ENCODE measurements at places on chromosomes 5 and 9.

DNA sequence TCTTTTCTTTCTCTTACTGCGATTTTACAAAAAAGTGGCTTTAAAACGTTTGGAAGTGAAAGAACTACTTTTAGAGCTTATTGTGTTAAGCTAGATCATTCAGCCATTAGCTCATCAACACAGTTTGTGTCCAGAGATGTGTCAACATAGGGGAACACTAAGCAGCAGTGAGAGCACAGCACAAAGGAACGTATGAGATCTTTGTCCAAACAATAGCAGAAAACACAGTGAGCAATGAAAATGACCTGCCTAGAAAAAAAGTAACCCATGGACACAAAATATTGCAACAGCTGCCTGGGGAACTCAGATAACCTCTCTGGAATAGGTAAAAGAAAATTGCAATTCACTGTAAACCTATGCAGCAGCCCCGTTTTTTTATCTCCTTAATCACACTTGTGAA is 372.5 kb downstream of the ARHGEF28 start:
- DNase-seq, result no peak

DNA sequence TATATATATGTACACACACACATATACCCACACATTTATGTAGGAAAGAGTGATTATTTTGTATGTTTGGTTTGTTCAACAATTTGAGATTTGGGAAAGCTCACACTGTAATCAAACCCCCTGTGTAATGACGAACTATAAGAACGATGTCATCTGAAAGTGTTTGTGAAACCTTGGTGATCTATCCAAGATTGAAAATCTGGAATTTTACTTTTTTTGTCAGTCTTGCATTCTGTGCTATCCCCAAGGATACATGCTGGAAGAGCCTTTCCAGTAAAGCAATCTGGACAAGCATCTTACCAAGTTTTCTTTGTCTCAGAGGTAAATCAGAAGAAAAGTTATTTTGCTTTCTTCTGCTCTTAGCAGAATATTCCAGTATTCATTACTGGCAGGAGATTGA is 23.3 kb downstream of the SGCD start:
- DNase-seq, result no peak

- DNase-seq, result no peak
These were observed 109.5 kb upstream of the COL5A1 start for GRCh38 chr9:134532084-134532483.

- no peak for DNase-seq
These were observed 36.9 kb upstream of the ADAMTS16 start for GRCh38 chr5:5103245-5103644.

DNA sequence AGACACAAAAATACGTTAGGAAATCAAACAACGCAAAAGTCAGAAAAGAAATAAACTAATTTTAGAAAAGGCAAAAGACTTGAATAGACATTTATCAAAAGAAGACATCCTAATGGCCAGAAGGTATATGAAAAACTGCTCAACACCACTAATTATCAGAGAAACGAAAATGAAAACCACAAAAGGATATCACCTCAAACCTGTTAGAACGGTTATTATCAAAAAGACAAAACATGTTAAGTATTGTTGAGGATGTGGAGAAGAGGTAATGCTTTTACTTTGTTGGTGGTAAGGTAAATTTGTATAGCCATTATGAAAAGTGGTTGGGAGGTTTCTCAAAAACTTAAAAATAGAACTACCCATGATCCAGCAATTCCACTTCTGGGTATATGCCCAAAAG is 230.0 kb upstream of the RGMB start:
- DNase-seq, result no peak

GRCh38 chr5:158594595-158595242 is 505.0 kb downstream of the EBF1 start:
- DNase-seq, result no peak

- DNase-seq, result no peak
These were observed 35.5 kb downstream of the PALM2AKAP2 start for GRCh38 chr9:109815366-109815947.

DNA sequence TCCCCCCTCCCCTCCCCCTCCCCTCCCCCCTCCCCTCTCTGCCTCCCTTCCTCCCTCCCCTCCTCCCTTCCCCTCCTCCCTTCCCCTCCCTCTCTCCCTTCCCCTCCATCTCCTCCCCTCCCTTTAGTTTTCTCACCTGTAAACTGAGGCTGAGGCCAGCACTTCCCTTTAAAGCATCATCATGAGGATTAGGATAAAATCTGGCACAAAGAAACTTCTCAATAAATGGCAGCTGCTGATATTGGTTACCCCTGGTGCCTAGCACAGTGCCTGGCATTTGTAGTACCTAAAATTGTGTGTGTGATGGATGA is 41.9 kb downstream of the RAI14 start:
- no peak for DNase-seq

- no peak for DNase-seq
These were observed 30.9 kb downstream of the PDE6A start for GRCh38 chr5:149913436-149914419.

- DNase-seq, result no peak
These were observed 2.7 kb upstream of the APBA1 start for GRCh38 chr9:69674716-69675438.

- DNase-seq, result no peak
These were observed 643.7 kb upstream of the ACO1 start for GRCh38 chr9:31740705-31741104.

- no peak for DNase-seq
These were observed 15.4 kb downstream of the CCDC69 start for GRCh38 chr5:151208481-151208914.

GRCh38 chr9:34547960-34548611 is 25.3 kb upstream of the ENHO start:
- DNase-seq, result peak; percentile 47

GRCh38 chr5:116905885-116906284 is 331.3 kb upstream of the SEMA6A start:
- no peak for DNase-seq

DNA sequence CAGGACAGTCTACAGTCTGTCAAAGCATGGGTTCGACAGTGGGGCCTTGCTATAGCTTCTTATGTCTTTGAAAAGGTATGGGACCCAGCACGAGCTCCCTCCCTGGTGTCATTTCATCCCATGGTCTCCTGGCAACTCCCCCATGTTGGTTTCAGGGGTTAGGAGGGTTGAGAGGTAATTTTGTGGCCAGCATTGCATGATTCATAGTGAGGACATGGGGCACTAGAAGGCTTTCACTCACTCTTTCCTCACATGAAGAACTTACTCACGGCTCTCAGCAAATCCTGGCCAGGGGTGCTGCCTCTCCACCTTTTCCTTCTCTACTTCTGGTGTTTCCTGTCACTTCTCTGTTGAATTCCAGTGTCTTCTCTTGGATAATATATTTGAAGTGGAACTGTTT is 134.7 kb upstream of the TNPO1 start:
- no peak for DNase-seq

DNA sequence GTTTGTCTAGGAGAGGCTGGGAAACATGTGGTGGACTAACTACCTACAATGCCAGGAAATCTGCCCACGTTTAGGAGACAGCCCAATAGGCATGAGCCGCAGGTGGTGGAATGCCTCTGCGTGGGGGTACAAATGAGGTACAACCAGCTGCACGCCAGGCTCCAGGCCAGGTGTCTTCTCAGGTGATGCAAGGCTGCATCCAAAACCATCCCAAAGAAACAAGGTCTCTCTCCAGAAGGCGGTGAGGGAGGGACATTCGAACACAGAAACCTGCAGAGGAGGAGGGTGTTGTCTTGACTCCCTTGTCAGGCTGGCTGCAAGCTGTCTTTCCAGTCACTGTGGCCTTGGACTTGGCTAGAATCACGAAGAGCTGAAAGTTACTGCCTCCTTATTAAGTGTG is 11.6 kb downstream of the ANKH start:
- no peak for DNase-seq

DNA sequence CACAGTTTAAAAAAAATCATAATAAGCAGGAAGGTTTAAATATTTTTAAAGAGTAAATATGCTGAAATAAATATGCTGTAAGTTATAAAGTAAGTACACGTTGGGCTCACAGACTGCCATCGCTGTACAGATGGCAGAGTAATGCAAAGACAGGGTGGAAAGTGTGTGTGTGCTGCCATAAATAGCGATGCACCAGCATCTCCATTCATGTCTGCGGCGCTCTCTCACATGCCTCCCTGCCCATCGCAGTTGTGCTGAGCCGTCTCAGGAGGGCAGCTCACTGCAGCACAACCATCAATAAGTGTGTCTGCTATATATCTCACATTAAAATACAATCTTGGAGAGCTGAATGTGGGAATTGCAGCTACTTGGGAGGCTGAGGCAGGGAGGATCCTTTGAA is 14.3 kb downstream of the MOCS2 start:
- DNase-seq, result no peak

DNA sequence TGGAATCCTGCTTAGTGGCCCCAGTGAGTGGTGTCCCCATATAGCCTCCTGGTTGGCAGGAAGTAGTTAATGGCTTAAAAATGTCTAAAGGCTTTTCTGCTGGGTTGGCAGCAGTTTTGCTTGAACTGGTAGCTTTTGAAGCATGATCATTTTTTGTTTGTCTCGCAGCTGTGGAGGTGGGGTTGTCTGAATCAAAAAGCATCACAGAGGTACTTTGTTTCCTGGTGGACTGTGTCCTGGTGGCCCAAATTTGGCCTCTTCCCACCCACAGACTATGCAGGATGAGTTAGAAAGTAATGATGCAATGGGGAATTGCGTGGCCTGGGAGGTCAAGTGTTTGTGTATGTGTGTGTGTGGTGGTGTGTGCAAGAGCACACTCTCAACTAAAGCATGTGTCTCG is 322.7 kb downstream of the ARHGEF28 start:
- no peak for DNase-seq

DNA sequence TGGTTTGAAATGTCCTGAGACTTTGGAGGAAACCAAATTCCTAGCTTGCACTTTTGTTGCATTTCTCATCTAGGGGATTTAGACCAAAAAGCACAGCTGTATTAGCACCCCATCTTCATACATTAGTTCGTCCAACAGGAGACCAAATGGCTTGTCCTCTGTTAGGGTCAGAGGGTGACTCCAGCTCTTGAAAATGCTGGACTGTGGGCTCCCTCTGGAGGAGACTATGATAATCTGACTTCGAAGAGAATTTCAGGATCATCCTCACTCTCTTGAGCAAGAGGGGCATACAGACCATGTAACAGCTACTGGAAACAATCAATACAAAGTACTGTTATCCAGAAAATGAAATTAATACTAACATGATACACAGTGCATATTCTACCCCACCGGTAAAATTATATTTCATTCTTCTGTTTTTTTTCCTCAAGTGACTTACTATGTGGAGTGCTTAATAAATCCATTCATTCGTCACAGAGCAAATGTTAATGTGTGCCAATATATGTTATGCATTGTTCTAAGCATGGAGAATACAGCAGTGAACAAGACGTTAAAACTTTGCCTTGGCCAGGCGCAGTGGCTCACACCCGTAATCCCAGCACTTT is 63.7 kb upstream of the PPP2CA start:
- peak; percentile 62 for DNase-seq

- no peak for DNase-seq
These were observed 1085.2 kb upstream of the ARRDC3 start for GRCh38 chr5:92468295-92468694.

DNA sequence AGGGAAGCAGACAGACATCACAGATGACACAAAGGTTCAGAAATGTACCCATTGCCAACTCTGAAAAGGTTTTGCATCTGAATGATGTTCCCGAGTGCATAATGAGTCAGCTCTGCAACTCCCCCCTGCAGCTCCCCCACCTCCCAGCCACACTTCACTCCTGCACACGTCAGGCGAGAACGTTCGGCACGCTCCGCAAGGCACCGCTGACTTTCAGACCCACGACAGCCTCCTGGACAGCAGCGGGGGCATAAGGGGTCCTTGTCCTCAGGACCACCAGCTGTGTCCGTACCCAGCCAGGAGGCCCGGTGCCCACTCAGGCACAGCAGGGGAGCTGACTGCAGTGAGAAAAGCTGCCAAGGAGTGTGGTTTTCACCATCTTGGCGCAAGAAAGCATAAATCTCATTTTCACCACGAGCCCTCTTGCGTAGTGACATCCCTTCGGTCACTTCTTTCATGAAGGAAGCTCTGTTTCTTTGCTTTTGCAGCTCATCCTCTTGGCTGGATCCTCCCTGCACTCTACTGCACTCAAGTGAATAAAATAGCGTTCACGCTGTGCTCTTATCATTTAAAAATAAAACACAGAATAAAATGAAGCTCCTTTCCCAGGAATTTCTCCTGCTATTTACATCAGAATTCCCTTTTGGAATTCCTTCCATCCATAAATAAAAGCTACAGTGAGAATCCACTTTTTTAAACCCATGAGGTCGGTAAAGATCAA is 9.9 kb downstream of the GFPT2 start:
- DNase-seq, result no peak

DNA sequence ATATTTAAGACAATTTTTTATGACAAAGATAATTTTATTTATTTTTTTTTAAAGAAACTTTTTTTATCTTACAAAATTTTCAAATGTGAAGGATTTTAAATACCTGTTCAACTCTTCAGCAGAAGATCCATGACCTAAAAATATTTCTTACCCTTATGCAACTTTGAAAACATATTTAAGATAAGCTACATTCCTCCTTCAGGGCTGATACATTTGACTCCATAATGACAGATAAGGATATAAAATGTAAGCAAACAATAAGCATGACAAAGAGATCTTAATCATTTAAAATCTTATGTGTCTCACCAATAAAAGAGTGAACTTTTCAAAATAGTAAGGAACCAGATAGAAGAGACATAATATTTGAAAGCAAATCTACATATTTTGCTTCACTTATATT is 1138.2 kb upstream of the CDH18 start:
- DNase-seq, result no peak

- DNase-seq, result no peak
These were observed 107.1 kb downstream of the CDH18 start for GRCh38 chr5:19880859-19881436.

DNA sequence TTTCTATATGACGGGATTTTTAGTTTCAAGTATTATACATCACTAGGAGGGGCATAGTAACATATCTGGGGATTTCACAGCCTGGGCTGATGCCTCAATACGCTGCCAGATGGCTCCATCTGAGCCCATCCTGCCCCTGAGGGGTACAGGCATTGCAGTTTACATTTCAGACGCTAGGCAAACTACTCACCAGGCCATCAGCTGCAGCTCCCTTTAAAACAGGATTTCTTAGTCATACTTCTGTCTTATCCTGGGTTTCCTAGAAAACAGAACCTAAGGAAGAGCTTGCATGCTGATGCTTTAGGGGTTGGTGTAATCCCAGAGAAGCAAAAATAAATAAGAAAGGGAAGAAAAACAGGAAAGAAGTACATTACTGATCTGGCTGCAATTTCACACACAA is 372.8 kb upstream of the PIK3R1 start:
- DNase-seq, result no peak

DNA sequence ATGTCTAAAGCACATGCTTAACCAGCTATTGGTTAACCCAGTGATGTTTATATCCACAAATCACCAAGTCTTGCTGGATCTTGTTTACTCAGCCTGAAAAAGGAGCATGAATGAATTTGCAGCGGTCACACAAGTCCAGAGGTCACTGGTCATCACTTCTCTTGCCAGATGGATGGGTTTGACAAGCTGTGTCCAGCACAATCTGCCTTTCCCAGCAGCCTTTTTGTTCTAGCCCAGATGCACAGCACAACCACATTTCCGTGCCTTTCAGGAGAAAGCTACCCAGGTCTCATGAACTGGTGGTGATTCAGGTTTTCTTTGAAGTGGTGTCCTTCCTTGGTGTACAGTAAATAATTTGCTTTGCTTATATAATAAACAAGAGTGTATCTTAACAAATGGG is 32.1 kb downstream of the TMEM252 start:
- DNase-seq, result no peak
